ENCODE measurements at places on chromosomes 7 and 10. TPM values are rescaled to one million over a fixed set of nuclear protein-coding genes. Genes with fewer than 3 reads are reported as not detected.
A peak's percentile ranks its signal among the peaks of the same experiment; 100 is the strongest.

GRCh38 chr7:74502216-74502891 is 48.6 kb downstream of the GTF2IRD1 start:
- peak; percentile 35 for DNase-seq

- DNase-seq: no peak
These were observed 263.0 kb upstream of the ZWINT start for GRCh38 chr10:56624082-56624481.

The TAS2R5 gene
- total RNA-seq: 1.5 TPM

DNA sequence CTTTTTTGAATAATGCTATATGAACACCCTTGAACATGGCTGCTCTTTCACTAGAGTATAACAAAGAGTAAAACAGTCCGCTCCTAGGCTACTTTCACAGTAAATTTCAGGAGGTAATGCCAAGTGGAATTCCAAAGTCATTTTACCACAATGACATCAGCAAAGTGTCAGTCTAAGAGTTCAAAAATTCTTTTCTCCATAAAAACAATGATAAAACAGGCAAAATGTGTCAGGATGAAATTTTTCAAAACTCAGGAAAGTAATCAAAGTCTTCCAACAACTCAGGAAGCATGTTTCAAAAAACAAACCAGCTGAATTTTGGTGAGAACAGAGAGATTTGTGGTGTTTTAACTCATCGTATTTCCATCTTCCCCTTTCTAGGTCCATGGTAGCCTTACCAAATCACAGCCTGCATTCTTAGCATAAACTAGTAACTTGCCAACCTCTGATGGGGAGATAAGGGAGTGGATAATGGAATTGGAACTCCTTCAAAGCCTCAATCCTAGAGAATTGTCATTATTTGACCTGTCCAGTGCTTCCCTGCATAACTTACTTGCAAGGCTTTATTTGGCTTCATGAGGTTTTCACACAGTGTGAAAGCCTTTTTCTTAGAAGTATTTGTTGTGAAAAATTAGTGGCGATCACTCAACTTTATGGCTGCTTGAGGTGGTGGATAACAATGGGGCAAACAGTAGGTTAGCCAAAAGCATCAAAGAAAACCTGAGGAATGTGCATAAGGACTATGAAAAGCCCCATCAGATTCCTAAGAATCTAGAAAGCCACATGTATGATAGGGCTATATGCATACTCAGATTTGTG is 302.7 kb downstream of the HDAC9 start:
- peak; percentile 95 for DNase-seq

The TRIM4 gene
- 4.6 TPM for total RNA-seq

DNA sequence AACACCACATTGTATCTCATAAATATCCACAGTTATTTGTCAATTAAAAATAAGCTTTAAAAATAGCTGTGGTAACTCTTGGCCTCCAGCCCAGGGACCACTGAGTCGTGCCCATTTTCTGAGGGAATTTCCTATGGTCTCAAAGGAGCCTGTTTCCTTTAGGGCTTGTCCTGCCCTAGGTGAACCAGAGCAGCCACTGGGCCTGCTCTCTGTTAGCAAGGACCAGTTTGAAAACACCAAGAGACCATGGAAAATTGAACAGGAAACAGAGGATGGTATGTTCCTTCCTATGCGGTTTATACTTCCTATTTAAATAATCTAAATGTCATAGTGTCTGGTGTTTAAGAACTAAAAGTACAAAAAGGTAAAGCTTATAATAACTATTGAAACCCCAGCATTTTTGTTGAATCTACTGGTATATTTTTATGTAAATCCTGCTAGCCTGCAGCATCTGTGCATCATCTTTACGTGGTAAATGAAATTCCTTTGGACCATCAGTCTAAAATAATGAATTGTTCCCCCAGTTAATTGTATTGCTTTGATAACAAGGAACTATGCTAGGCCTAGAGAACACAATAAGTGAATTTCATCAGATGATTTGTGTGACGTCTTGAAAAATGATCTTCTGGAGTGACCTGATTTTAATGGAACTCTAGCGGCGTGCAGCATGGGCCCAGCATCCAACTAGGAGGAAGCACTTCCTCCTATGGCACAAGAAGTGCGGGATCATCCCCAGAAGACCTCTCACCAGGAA is 333.7 kb downstream of the GFRA1 start:
- DNase-seq: no peak

DNA sequence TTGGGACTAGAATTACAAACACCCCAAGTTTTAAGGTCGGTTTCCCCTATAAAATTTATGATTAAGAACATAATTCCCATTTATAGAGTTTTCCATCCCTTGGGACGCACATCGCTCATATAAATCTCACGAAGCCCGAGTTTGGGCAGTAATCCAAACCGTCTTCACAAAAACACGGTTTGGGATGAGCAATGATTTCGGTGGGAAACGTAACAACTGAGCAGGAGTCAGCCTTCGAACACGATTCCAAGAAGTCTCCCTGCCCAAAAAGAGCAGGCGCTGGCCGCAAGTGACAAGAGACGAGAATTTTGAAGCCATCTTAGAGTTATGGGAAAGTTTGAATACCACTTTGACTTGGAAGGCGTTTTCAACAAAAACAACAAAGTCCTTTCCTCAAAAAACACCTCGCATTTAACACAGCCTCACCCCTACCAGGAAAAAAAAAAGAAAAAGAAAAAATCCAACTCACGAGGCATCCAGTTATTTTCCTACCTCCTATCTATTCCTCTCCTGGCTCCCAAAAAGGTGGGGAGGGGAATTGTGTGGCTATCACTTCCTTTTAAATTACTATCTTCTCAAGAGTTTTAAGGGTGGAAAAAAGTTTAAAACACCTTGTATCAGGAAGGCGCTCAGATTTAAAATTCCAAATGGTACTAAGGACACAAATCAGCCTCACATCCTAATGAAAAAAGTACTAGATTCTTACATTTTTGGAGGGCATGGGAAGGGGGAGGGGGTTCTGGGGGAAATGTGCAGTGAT is 1.6 kb downstream of the SEPHS1 start:
- peak; percentile 47 for DNase-seq

The NAT16 gene
- total RNA-seq: 0.16 TPM

GRCh38 chr7:91114232-91114631 is 150.0 kb upstream of the FZD1 start:
- DNase-seq: no peak

The DNAJC12 gene
- total RNA-seq: 2.1 TPM

GRCh38 chr7:149838992-149839408 is 825 bp downstream of the ZNF862 start:
- peak; percentile 14 for DNase-seq

DNA sequence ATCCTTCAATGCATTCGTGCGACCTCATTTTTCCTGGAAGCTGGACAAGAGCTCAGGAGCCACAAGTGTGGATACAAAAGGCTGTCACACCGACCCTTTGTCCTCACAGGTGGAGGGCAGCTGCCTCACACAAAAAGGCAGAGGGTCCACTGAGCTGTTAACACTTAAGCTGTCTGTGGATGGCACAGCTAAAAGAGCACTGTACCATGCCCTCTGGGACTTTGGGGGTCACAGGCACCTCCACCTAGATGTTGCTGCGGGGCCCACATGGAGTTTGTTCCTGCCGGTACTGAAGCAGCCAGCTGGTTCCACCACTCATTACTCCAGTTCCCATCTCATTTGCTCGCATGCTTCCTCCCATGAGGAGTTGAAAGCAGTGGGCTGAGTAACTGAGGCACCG is 57.0 kb downstream of the STRA8 start:
- no peak for DNase-seq

GRCh38 chr10:34905200-34905927 is 90.3 kb upstream of the PARD3 start:
- no peak for DNase-seq

The GIMAP8 gene
- not detected for total RNA-seq

The COL1A2 gene
- 6,748 TPM for total RNA-seq

All from astrocyte (in vitro differentiated cells and primary cell).